Psoas muscle (tissue), 8 donors: ENCODE measurements at places on chromosomes 6 and 20. TPM values are rescaled to one million over a fixed set of nuclear protein-coding genes. Genes with fewer than 3 reads are reported as not detected.

- DNase-seq: no peak
Measured at GRCh38 chr6:50959081-50959641, 140.5 kb downstream of the TFAP2B start.

DNA sequence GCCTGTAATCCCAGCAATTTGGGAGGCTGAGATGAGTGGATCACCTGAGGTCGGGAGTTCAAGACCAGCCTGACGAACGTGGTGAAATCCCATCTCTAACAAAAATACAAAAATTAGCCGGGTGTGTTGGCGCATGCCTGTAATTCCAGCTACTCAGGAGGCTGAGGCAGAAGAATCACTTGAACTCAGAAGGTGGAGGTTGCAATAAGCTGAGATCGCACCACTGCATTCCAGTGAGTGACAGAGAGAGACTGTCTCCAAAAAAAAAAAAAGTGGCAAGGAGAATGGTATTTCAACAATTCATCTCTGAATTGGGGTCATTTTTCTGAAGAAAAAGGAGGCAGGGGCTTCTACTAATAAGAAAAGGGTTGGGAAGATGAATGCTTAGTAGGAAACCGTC, 111.5 kb upstream of the NHSL1 start:
- DNase-seq: no peak

- no peak for DNase-seq
Measured at GRCh38 chr6:135651964-135652755, 154.6 kb upstream of the AHI1 start.

DNA sequence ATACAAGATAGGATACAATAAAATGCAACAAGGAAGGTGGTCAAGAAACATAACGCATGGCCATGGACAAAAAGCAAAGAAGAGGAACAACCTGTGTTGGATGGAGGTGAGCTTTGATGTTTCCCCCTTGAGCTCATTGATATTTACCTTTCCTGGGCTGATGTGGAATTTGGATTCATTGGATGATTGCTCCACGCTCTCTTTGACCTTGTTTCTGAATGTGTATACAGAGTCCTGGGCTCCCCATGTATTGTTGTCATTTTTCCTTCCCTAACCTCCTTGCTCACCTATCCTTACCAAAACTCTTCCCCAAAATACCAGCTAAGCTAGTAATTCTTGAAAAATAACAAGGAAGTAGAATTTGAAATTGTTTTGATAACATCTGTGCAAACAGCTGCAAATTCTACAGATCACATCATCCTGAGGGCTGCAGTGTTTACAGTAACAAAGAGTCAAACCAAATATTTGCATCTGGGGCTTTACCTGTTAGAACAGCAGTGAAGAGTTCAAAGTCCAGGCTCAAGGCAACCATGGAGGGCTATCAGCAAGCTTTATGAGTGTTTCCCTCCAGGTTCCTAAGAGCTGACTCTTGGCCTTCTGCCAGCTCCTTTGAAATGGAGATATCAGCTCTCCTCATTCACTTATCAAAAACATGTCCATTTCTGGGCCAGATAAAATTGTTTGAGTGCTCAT, 214.3 kb upstream of the MARCKS start:
- no peak for DNase-seq

DNA sequence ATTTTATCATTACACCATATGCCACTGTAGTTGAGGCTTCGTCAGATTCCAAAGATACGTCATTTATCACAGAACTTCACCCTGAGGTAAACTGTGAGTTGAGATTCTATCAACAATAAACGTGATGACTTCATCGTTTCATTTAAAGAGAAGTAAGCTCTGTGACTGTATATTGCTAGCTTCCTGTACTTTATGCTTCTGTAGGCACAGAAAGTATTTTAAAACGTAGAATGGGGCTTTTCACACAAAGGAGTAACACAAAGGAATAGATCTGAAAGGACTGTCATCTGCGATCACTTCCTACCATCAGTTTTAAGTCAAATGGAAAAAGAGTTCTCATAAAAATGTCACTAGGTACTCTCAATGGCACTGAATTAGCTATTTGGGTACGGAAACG, 234.4 kb upstream of the MCHR2 start:
- no peak for DNase-seq

GRCh38 chr6:122322824-122323223, 76.6 kb upstream of the HSF2 start:
- DNase-seq: no peak

DNA sequence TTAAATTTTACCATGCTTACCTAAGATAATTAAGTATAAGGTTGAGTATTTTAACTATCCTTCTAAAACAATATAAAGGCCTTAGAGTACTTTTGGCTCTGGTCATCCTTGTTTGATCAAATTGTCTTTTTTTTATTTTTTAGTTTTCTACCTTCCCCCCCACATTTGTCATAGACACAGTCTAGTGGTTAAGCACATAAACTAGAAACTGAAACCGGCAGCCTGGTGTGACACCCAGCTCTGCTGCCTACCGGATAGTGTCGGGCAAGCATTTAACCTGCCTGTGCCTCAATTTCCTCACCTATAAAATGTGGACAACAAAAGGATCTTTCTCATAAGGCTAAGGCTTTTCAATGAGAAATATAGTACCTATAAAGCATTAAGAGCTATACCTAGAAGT, 21.6 kb upstream of the TULP4 start:
- no peak for DNase-seq

DNA sequence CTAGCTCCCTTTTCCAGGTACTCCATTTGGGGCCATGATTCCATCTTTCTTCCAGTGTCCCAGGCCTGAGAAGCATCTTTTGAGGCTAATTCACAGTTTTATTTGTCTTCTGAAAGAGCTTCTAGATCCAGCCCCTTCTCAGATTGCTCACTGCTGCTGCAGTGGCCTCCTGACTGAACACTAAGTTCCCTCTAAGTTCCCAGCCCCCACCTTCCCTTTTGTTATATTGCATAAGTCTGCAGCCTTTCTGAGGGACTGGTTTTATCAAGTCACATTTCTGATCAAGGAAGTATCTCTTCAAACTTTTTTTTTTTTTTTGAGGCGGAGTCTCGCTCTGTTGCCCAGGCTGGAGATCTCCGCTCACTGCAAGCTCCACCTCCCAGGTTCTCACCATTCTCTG, 10.7 kb downstream of the MAPRE1 start:
- no peak for DNase-seq

- no peak for DNase-seq
Measured at GRCh38 chr6:71056656-71057055, 99.8 kb upstream of the B3GAT2 start.

- DNase-seq: no peak
Measured at GRCh38 chr20:24683676-24684075, 214.2 kb downstream of the SYNDIG1 start.

DNA sequence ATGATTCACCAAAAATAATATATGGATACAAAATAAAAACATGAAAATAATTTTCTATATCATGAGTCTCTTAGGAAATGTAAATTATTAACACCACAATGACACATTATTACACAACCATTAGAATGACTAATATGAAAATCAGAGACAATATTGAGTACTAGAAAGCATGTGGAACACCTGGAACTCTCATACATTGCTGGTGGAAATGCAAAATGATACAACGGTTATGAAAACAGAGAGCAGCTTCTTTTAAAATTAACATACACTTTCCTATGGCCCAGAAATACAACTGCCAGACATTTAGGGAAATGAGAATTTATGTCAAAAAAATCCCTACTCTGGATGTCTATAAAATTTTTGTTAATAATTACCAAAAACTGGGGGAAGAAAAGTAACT, 853.3 kb upstream of the MAN1A1 start:
- DNase-seq: no peak

DNA sequence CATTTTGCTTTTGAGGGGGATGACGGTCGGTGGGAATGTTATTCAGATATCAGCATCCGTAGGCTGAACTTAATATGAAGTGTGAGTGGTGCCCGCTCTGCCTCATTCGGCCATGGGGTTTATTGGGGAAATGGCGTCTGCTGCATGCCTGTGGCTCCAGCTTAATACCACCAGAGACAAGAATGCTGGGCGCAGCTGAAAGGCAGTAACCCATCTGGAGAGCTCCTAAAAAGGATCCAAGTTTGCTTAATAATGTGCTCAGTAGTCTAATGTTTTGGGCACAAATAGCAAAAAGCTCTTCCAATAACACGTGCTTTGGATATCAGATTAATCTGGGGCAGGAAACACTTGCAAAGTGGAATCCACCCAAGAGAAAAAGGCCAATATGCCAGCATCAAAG, 273.0 kb upstream of the TAB2 start:
- DNase-seq: no peak

- no peak for DNase-seq
Measured at GRCh38 chr6:34723203-34723602, 26.6 kb upstream of the ILRUN start.

DNA sequence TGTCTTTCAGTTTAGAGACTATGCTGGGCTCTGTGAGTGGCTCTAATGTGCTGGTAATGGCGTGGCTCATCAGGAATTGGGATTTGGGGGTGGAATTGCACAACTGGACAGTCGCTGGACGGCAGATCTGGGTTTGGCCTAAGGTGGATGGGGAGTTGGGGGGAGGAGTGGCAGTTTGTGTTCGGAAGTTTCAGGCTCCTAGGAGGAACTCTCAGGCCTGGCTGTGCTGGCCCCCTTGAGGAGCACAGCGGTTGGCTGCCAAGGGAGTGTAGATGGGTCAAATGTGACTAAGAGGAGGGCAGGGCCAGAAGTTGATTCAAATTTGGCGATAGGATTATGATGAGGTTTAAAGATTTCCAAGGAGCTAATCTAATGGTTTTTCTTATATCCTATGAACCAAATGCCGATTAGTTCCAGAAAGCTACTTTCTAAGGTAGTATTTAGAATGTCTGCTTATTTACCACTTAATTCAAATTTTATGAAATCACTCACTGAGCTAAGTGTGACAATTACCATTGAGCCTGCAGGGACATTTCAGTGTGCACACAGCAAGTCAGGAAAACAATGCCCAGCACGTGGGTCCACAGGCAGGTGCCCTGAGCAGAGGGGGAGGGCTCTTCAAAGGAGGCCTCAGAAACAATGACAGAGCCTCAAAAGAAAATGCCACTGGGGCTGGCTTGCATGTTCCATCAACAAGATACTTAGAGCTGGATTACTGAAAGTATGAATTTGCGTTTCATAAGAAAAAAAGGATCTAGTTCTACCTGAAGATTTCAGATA, 111.0 kb downstream of the GJA10 start:
- DNase-seq: peak; percentile 81

Gene DAAM2
- 67.1 TPM for total RNA-seq

Gene NFATC2
- total RNA-seq: 2.3 TPM

Gene UBD
- 0.26 TPM for total RNA-seq
